ENCODE measurements at places on chromosomes 4 and X. TPM values are rescaled to one million over a fixed set of nuclear protein-coding genes. Genes with fewer than 3 reads are reported as not detected.

The TLR10 gene
- total RNA-seq = not detected

The TMSB15C gene
- 3.5 TPM for total RNA-seq

The UNC5C gene
- 2.1 TPM for total RNA-seq

The GNPDA2 gene
- 29.5 TPM for total RNA-seq

The INTS6L gene
- 4.7 TPM for total RNA-seq

The CXCL8 gene
- total RNA-seq = 33.1 TPM

The POLN gene
- total RNA-seq = 0.44 TPM

The MAGEA2 gene
- 0.94 TPM for total RNA-seq

The TLR3 gene
- 6.7 TPM for total RNA-seq

The HOPX gene
- 5.6 TPM for total RNA-seq

The SPCS3 gene
- 55.2 TPM for total RNA-seq

The LRIT3 gene
- total RNA-seq = not detected

The SYNPO2 gene
- total RNA-seq = 0.69 TPM

The PSAPL1 gene
- total RNA-seq = not detected

The CXorf49 gene
- not detected for total RNA-seq

The PWWP3B gene
- total RNA-seq = not detected

The ART3 gene
- not detected for total RNA-seq

The CXCL11 gene
- 0.74 TPM for total RNA-seq

The KDR gene
- 0.42 TPM for total RNA-seq

The MAGEB6B gene
- not detected for total RNA-seq

The TENM3 gene
- 66.4 TPM for total RNA-seq

The IL2RG gene
- total RNA-seq = 5.3 TPM

The PLS3 gene
- 418 TPM for total RNA-seq

The SMARCA1 gene
- total RNA-seq = 95.1 TPM

The SSX3 gene
- total RNA-seq = not detected

The KLB gene
- total RNA-seq = not detected

The BTC gene
- 0.54 TPM for total RNA-seq

The SOWAHB gene
- not detected for total RNA-seq

The SMIM10 gene
- total RNA-seq = 12.6 TPM

The RNF150 gene
- 4.0 TPM for total RNA-seq

The ARHGEF38 gene
- not detected for total RNA-seq

The XPNPEP2 gene
- total RNA-seq = not detected

The CACNA1F gene
- not detected for total RNA-seq

The OCIAD2 gene
- 74.6 TPM for total RNA-seq

The MAGEA12 gene
- 15.5 TPM for total RNA-seq

The GYPA gene
- not detected for total RNA-seq

The ARR3 gene
- not detected for total RNA-seq

The PPP1R3F gene
- 5.6 TPM for total RNA-seq

The RPS3A gene
- total RNA-seq = 2,009 TPM

The MSX1 gene
- 11.4 TPM for total RNA-seq

The NPFFR2 gene
- total RNA-seq = not detected

The SOD3 gene
- 14.6 TPM for total RNA-seq

The GPR143 gene
- total RNA-seq = not detected

The MAML3 gene
- total RNA-seq = 2.3 TPM

The IL1RAPL1 gene
- total RNA-seq = 1.3 TPM

The CLNK gene
- not detected for total RNA-seq

The GC gene
- total RNA-seq = not detected

The YY2 gene
- total RNA-seq = 1.1 TPM

The NSUN7 gene
- 5.9 TPM for total RNA-seq

The PHOX2B gene
- total RNA-seq = not detected

The ZFYVE28 gene
- 4.0 TPM for total RNA-seq
